ENCODE measurements at places on chromosomes 5 and 9. TPM values are rescaled to one million over a fixed set of nuclear protein-coding genes. Genes with fewer than 3 reads are reported as not detected.

- no peak for DNase-seq
These were observed 622.2 kb downstream of the ANXA1 start for GRCh38 chr9:73773896-73774295.

GRCh38 chr9:136324501-136325300 lies 2.6 kb upstream of the GPSM1 start:
- DNase-seq = no peak

DNA sequence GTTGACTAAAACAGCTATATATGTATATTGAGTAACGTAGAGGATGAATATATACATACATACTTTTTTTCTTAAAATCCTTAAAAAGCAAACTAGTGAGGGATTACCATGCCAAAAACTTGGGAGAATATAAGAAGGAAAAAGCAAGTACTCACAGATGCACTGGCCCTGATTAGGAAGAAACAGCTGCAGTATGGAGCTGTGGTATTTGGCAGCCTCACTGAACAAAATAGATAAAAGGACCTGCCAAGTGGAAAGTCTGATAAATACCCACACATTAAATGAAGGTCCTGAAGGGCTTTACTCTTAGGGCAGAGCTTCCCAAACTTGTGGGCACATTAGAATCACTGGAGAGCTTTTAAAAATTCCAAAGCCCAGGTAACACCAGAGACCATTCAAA lies 80.6 kb downstream of the FEM1C start:
- DNase-seq = no peak

DNA sequence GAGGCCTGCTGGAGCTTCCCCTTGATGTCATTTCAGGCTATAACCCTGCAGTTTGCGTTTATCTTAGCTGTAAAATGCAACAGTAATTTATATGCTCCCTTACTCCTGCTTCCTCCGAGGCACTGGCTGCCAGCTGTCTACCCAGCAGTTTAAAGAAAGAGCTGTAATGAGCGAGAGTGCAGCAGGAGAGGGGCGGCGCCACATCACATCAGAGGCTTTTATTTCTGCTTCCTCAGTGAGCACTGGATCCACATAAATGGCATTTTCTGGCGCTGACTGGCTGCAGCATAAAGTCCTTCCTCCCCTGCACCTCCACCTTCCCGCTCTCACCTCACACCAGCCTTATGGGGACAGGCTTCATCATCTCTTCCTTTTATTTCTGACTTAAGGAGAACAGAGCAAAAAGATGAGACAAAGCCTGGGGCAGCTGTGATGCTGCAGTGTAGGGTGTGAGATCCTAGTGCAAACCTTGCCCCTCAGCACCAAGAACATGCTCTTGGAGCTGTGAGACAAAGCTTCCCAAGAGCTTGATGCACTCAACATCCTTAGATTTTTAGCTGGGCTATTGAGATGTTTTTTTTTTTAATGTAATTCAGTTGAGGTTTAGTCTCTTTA lies 829.6 kb upstream of the ZNF608 start:
- DNase-seq = no peak

DNA sequence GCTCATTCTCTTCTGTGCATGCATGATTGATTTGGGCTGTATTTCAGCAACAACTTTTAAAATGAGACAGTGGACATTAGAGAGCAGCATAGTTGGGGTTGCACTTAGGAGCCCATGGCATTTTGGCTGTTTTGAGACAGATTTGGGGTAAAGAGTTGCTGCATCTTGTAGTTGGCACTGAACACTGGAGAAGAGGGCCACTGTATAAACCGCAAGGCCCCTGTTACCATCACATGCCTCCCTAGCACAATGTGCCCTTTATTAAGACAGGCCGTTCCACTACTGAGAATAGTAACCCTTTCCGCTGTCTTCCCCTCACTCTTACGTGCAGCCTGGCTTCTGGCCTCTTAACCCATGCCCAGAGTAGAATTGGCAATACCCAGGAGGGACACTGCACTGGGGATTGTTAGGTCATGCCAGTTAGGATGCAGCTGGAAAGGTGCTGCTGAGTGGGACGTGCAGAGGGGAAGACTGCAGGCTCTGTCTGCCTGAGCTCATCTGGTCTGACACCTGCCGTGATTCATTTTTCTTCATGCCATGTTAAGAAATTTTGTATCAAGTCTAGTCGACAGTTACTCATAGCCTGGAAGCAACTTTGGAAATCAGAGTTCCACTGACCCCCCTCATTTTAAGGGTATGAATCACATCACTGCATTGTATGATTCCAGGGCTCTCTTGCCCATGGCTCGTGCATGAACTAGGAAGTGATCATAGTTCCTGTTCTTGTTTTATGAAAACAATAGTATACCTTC lies 146.9 kb upstream of the DMRT1 start:
- no peak for DNase-seq

- DNase-seq = peak; percentile 64
These were observed 2124.9 kb downstream of the MAT2B start for GRCh38 chr5:165630261-165630778.

DNA sequence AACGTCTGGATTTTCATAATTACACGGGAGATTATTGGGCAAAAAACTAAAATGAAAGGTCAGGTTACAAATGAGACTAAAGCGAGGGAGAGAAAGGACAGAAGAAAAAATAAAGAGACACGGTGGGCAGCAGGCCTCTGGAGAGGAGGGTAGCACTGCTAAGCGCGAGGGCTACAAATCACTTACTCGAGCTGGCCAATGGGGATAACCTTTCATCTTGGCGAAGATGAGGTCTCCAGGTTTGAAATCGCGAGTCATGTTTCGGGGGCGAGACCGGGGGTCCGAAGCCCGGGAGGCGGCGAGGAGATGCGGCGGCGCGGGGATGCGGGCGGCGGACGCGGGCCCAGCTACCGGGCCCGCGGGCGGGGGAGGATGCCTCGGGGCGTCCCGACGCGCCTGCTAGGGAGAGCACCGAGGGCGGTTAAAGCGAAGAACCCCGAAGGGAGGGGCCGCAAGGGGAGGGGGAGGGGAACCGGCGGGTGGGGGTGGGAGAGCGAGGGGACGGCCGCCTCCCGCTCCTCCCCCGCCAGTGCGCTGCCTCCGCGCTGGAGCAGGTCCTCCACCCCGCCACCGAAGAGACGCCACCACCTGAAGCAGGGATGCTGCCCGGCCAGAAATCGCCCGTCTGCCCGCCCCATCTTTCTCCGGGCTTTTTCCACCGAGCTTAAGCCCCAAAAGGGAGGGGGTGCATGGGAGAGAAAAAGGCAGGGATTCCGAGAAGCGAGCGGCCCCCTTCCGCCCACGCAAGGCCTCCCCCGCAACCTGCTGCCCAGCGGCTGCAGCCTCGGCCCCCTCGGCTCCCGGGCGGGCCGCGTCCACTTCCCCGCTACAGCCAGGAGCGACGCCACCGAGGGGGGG lies 610 bp downstream of the PSIP1 start:
- peak; percentile 20 for DNase-seq

DNA sequence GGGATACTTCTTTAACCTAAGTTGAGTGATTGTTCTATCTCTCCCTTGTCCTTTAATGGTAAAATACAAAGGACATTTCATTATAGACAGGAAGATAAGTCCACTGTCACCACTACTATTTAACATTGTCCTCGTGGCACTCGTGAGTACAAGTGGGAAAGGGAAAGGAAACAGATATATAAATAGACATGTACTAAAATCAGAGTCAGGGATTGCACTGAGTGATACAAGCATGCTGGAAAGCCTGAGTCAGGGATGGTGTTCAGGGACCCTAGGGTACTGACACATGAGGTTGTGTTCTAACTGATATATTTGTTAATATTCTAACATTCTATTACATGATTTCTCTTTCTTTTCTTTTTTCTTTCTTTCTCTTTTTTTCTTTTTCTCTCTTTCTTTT lies 74.8 kb upstream of the FAM170A start:
- DNase-seq = no peak

DNA sequence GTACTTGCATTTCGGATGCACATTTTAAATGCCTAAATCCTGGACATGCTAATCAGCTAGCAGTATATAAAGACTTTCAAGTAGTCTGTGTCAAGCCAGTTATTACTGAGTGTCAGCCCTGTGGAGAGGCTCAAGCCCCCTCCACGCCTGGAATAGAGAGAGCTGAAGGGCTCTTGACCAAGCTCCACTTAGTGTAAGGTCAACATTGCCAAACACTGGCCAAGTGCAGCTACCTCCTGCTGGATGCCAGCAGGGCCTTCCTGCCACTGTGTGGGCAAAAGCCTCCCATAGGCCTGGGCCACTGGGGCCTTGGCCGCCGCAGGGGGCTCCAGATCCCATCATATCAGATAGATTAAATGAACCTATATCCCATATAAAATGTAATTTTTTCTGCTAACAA lies 239.4 kb upstream of the PANK3 start:
- peak; percentile 54 for DNase-seq

DNA sequence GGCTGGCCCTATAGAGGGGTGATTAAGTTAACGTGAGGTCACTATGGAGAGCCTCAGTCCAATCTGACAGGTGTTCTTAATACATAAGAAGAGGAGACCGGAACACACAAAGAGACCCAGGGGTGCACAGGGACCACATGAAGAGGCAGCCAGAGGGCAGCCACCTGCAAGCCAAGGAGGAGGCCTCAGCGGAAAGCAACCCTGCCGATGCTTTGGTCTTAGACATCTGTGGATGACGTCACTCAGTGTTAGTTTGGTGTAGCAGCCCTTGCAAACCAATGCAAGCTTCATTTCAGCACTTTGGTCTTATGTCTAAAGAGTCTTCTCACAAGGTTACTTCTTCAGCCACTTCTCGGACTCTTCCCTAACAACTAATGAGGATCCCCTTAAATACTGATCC lies 47.6 kb upstream of the GRHPR start:
- no peak for DNase-seq

DNA sequence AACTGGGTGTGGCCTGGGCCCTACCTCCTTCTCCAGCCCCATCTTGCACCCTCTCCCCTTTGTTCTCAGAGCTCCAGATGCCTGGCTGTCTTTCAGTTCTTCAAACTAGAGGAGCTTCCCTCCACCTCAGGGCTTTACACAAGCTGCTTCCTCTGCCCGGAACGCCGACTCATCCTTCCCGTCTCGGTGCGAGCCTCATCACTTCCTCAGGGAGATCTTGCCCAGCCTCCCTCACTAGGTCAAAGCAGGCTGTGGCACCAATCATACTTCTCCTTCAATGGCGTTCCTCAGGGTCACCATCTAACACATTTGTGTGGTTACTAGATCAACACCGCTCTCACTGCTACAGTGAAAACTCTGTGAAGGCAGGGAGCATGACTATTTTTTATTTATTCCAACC lies 56.2 kb upstream of the ZSWIM6 start:
- no peak for DNase-seq

- peak; percentile 60 for DNase-seq
These were observed 41.3 kb upstream of the ORM1 start for GRCh38 chr9:114281473-114282103.

Gene CYLC2
- not detected for polyA plus RNA-seq

Gene TPPP
- 6.4 TPM for polyA plus RNA-seq

Gene SLC31A2
- polyA plus RNA-seq = 2.6 TPM

Gene DMRT2
- 0.12 TPM for polyA plus RNA-seq

Gene EQTN
- polyA plus RNA-seq = not detected

Gene ITK
- 0.75 TPM for polyA plus RNA-seq

Gene ANKRD20A1
- polyA plus RNA-seq = 0.61 TPM

Gene MYMK
- polyA plus RNA-seq = 0.37 TPM

Gene CNTNAP3
- polyA plus RNA-seq = 1.7 TPM
